ENCODE measurements at places on chromosomes 7 and 10. TPM values are rescaled to one million over a fixed set of nuclear protein-coding genes. Genes with fewer than 3 reads are reported as not detected.
A peak's percentile ranks its signal among the peaks of the same experiment; 100 is the strongest.

- H3K36me3 ChIP-seq: no peaks in the 10 kb centered on the region
- H3K4me1 ChIP-seq: peaks cover 7% of the 10 kb centered on the region
- DNase-seq: no peak
- no peaks in the 10 kb centered on the region for H3K27me3 ChIP-seq
- no peak overlapping the region for H3K27ac ChIP-seq
- H3K4me3 ChIP-seq: no peak overlapping the region
Measured at GRCh38 chr10:59331661-59332060, 30.7 kb downstream of the FAM13C start.

DNA sequence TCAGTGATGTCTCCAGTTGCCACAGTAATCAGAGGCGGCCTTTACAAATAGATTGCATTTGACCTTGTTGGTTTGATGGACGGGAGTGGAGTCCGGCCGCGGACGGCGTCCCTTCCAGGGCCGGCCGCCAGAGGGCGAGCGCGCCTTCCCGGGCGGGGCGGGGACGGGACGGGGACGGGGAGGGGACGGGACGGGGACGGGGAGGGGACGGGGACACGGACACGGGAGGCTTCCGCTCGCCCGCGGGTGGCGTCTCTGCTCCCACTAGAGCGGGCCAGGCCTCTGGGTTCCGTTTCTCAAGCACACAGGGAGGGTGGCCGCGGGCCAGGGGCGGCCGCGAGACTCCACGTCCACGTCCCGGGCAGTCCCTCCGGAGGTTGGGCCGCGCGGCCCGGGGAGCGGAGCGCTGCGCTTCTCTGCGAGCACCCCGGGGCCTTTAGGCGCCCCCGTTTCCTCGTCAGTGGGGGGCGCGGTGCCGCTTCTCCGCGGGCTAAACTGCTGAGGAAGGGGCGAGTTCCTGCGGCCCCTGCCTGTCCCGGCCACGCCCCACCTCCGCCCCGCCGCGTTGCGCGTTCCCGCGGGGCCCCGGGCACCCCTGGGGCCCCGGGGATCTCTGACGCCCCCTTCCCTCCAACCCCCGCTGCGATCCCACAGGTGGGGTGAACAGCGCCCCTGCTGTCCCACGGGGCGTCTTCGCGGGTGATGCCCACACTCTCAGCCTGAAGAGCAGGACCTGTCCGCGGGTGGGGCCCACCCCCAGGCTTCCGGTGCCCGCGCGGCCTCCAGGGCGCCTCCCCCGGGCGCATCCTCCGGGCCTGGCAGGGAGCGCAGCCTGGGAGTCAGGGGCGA, 84.2 kb upstream of the MKI67 start:
- H3K36me3 ChIP-seq: no peaks in the 10 kb centered on the region
- DNase-seq: peak; percentile 89
- H3K27me3 ChIP-seq: peaks cover 4% of the 10 kb centered on the region
- H3K4me1 ChIP-seq: peaks cover 6% of the 10 kb centered on the region
- peak overlapping the region; percentile 70 for H3K4me3 ChIP-seq

DNA sequence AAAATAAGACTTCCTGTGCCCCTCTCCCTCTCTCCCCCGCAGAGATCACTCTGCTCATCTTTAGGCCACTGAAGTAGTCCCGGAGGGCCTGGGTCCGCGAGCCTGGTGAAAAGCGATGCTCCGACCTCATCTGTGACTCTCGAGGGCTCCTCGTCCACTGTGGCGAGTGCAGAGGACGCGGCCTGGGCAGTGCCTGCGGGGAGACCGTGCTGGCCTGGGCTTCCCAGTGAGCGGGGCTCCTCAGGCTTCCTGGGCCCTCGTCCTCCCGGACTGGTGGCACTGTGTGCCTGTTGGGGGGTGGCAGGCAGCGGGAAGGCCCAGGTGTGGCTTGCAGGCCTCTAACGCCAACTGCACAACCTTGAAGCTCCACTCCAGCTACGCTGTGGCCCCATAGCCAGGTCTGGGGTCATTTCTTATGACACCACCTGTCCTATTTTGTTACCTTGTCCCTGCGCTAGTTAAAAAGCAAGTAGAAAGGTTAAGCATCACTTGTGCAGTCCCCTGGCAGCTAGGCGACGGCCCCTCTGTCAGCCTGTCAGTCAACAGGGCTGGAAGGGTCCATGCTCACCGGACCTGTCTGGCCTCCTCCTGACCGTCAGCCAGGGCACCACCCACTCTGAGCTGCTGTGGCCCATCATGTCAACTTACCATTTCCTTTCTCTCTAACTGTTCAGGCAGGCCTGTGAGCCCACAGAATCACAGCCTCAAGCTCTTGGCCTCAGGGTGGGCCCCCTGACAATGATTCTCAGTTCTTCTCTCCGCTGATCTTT, 20.5 kb downstream of the MNX1 start:
- H3K36me3 ChIP-seq: no peaks in the 10 kb centered on the region
- H3K27me3 ChIP-seq: peaks cover 27% of the 10 kb centered on the region
- no peak for DNase-seq
- H3K4me1 ChIP-seq: no peaks in the 10 kb centered on the region

DNA sequence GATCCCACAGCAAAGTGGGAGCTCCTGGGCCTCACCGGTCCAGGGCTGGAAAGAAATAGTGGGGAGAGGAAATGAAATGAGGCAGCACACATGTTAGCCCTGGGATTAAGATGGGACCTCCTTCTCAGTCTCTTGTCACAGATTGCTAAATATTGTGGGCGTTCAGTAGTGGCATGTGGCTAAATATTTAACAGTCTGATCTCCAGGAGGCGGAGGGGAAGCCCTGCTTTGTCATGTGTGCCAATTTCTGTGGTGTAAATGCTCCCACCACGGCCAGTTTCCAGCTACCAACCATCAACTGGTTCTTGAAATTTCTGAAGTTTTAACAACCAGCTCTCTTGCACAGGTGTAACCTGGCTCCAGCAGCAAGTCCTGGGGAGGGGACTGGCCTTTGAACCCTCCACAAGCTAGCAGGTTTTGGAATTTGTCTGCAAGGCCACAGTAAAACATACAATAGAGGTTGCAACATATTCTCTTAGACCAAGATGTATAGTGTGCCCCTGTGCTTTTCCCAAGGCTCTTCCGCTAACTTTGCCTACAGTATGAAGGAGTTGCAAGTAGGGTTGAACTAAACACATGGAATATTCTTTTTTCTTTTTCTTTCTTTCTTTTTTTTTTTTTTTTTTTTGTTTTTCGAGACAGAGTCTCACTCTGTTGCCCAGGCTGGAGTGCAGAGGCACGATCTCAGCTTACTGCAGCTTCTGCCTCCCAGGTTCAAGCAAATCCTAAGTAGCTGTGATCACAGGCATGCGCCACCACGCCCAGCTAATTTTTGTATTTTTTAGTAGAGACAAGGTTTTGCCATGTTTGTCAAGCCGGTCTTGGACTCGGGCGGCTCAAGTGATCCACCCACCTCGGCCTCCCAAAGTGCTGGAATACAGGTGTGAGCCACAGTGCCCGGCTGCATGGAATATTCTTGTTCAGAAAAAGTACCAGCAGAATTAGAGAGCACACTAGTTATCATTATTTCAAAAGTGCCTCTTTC, 103.1 kb upstream of the PCBD1 start:
- H3K27ac ChIP-seq: no peak overlapping the region
- H3K4me3 ChIP-seq: no peak overlapping the region
- no peaks in the 10 kb centered on the region for H3K4me1 ChIP-seq
- H3K27me3 ChIP-seq: peaks cover 2% of the 10 kb centered on the region
- DNase-seq: no peak

DNA sequence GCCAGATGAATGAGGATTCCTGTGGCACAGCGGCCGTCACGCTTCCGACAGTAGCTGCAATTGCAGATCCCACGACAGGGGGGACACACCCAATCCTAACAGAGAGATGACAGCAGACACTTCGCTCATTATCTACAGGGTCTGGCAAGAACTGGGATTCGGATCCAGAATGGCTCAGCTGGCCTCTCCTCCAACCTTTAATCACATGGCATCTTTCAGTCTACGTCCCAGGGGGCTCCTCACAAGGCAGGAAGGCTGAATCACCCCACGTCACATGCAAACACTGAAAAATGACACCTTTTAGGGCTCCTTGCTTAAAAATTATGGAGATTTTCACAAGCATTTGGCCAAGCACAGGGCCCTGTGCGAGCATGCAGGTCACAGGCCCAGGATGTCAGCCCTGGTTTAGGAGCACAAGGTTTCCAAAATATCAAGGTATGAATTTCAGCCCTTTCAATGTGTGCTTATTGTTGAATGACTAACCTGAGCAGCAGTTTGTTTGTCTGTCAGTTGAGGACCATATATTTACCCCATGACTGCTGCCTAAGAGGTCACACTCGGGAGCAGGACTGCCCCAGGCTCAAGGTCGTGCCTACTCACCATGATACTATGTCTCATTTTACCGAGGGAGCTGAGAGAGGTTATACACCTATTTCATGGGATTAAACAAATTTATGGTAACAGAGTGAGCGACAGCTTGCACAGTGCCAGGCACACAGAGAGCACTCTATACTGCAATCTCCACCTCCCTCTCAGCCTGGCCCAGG, 42.5 kb downstream of the CDCA7L start:
- H3K4me3 ChIP-seq: no peak overlapping the region
- no peaks in the 10 kb centered on the region for H3K27me3 ChIP-seq
- H3K27ac ChIP-seq: no peak overlapping the region
- H3K36me3 ChIP-seq: peaks cover 57% of the 10 kb centered on the region
- H3K4me1 ChIP-seq: no peaks in the 10 kb centered on the region
- no peak for DNase-seq

DNA sequence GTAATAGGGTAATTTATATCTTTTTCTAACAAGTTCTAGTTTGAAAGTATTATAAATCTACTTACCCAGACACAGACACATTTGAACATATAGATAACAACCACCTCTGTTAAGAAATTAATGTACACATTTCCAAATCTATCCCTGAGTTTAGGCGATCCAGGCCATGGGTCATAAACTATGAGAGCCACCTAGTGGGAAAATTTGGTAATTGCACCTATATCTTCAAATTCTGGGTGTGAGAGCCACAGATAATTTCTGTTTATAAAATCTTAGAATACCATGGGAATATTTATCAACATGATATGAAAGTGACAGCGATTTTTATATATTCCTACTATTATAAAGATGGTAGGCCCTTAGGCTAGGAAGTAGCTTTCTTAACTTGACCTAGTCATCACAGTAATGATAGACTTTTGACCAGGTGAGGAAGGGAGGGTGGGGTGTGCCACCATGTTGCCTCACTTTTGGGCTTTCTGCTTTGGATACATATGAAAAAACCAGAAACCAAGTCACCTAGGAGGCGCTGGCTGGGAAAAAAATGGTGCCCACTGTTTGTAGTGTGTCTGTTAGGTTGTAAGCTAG, 8.0 kb upstream of the EPHA1 start:
- H3K27ac ChIP-seq: peak overlapping the region; percentile 39
- no peaks in the 10 kb centered on the region for H3K4me1 ChIP-seq
- H3K4me3 ChIP-seq: no peak overlapping the region
- H3K36me3 ChIP-seq: no peaks in the 10 kb centered on the region
- no peak for DNase-seq
- no peaks in the 10 kb centered on the region for H3K27me3 ChIP-seq

- H3K27ac ChIP-seq: no peak overlapping the region
- DNase-seq: no peak
Measured at GRCh38 chr7:34067005-34067778, 161.9 kb downstream of the BMPER start.

DNA sequence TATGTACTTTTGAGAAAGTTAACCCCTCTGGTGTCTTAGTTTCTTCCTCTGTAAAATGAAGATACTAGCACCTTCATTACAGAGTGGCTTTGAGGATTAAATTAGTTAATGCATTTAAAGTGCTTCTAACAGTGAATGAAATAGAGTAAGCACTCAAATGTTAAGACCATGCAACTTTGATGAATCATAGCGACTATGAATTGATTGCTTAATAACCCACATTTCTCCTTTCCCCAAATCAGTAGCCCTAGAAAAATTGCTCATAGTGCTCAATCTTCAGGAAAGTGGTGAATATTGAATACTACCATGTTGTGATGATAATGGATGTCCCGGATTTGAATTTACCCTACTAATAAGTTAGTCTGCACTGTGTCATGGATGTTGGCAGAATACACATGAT, 48.1 kb downstream of the CD36 start:
- H3K36me3 ChIP-seq: no peaks in the 10 kb centered on the region
- no peaks in the 10 kb centered on the region for H3K4me1 ChIP-seq
- H3K4me3 ChIP-seq: no peak overlapping the region
- no peak for DNase-seq

DNA sequence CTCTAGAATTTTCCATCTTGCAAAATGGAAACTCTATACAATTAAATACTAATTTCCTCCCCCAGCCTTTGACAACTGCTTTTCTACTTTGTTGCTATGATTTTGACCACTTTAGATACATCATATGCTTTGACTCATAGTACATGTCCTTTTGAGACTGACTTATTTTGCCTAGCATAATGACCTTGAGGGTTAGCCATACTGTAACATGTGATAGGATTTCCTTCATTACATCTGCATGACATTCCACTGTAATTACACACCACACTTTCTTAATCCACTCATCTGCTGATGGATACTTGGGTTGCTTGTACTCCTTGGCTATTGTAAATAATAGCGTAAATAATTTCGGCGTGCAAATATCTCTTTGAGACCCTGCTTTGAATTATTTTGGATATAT, 127.7 kb downstream of the JAZF1 start:
- H3K27me3 ChIP-seq: no peaks in the 10 kb centered on the region
- no peaks in the 10 kb centered on the region for H3K36me3 ChIP-seq
- no peak for DNase-seq
- H3K4me3 ChIP-seq: no peak overlapping the region

DNA sequence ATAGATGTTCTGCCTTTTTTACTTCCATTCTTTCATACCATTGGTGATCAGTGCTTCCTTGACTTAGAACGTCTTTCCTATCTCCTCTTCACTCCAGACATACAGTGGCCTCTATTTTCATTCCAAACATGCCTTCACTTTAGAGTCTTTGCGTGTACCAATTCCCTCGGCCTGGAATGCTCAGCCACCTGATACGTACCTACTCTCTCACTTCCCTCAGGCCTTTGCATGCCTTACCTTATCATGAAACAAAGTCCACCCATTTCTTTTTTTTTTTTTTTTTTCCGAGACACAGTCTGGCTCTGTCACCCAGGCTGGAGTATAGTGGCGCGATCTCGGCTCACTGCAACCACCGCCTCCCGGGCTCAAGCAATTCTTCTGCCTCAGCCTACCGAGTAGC, 2.2 kb upstream of the CCNJ start:
- peaks cover 21% of the 10 kb centered on the region for H3K4me1 ChIP-seq
- DNase-seq: no peak
- no peak overlapping the region for H3K27ac ChIP-seq
- no peak overlapping the region for H3K4me3 ChIP-seq

- DNase-seq: no peak
- H3K4me1 ChIP-seq: peaks cover under 1% of the 10 kb centered on the region
- H3K27ac ChIP-seq: no peak overlapping the region
- no peak overlapping the region for H3K4me3 ChIP-seq
Measured at GRCh38 chr10:110845756-110846620, 25.7 kb upstream of the PDCD4 start.

- H3K36me3 ChIP-seq: no peaks in the 10 kb centered on the region
- H3K27ac ChIP-seq: no peak overlapping the region
- no peak for DNase-seq
Measured at GRCh38 chr7:35499226-35499625, 195.7 kb downstream of the HERPUD2 start.

The NCAPG2 gene
- 6.5 TPM for total RNA-seq

The GPR26 gene
- not detected for total RNA-seq

The UNCX gene
- not detected for total RNA-seq

The THNSL1 gene
- 3.0 TPM for total RNA-seq

The CLRN3 gene
- not detected for total RNA-seq

All from upper lobe of right lung (tissue), 1 donor.